ENCODE measurements at places on chromosomes 3 and 15. TPM values are rescaled to one million over a fixed set of nuclear protein-coding genes. Genes with fewer than 3 reads are reported as not detected.

Gene EPHB1
- polyA plus RNA-seq: not detected

- DNase-seq: no peak
Observed at GRCh38 chr3:157170861-157171260, 10.9 kb upstream of the CCNL1 start.

- DNase-seq: no peak
Observed at GRCh38 chr3:108287146-108287545, 9.2 kb upstream of the HHLA2 start.

- peak; percentile 74 for DNase-seq
Observed at GRCh38 chr3:30649572-30650318, 43.3 kb downstream of the TGFBR2 start.

DNA sequence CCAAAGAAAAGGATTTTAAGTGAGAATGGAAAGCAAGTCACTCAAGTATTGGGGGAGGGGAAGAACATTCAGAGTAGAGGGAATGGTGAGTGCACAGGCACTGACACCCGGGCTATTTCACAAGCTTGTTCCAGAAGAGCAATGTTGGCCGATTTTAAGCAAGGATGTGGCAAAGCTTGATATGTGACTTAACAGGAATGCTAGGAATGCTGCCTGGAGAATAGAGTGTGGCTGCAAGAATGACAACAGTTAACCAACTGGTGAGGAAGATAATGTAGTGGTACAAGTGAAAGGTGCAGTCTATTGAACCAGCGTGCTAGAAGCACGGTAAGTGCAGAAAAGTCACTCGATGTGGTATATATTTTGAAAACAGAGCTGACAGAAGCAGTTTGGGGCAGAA is 6.2 kb upstream of the CCDC80 start:
- DNase-seq: no peak

DNA sequence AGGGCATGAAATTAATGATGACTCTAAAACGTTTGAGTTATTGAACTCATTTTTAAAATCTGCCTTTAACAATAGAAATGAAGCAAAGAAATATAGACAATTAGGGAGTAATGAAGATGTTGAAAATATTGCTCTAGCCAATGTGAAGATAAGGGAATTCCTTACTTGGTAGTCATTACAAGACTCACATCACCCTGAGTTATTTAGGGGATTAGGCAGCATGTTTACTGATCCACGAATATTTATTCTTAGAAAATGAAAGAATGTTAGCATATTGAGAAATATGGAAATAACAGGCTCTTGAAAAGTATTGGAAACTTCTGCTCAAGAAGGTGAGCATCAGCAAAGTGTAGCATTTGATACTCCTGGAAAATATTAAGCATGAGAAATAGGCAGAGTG is 398.1 kb upstream of the ARPP21 start:
- no peak for DNase-seq

- peak; percentile 26 for DNase-seq
Observed at GRCh38 chr15:75107908-75108838, 84.8 kb downstream of the PPCDC start.

All from naive B cell (primary cell).